ENCODE measurements at places on chromosomes 16 and 17. TPM values are rescaled to one million over a fixed set of nuclear protein-coding genes. Genes with fewer than 3 reads are reported as not detected.
A peak's percentile ranks its signal among the peaks of the same experiment; 100 is the strongest.

DNA sequence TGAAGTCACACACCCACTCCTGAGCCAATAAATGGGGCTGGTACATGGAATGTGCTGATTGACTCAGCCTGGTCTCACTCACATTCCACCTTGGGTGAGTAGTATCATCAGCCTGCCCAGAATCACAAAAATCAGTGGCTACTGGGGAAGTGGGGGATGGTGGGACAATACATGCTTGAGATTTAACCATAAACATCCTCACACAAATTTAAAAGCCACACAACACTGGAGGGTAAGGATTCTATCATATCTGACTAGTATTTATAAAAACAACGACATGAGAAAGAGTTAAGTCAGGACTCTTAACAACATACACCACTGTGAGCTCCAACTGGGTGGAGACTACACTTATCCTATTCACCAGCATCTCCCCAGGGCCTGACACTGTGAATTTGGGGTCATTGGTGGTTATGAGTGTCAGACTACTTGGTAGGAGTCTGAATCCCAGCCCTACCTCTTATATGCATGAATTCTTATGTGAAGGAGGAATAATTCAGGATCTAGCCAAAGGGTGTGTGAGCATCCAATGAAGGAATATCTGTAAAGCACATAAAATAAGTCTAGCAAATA, 26.0 kb upstream of the IRX6 start:
- no peak for DNase-seq

GRCh38 chr17:55690105-55690508, 32.6 kb downstream of the TMEM100 start:
- peak; percentile 88 for DNase-seq

UTS2R gene
- 0.52 TPM for total RNA-seq

- DNase-seq, result peak; percentile 33
Observed at GRCh38 chr17:73546770-73547536, 97.3 kb downstream of the SDK2 start.

DNA sequence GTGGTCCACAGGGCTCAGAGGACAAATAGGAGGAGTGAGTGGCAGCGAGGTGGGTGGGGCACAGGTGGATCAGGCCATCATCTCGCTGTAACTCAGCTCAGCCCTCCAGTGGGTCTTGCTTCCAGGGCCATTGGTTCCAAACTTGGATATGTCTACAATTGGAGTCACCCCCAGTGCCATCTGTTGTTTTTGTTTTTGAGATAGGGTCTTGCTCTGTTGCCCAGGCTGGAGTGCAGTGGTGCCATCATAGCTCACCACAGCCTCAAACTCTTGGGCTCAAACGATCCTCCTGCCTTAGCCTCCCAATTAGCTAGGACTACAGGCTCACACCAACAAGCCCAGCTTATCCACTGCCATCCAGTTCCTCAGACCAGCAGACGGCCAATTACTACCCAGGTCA, 45.9 kb downstream of the DDX19A start:
- DNase-seq, result no peak

DNA sequence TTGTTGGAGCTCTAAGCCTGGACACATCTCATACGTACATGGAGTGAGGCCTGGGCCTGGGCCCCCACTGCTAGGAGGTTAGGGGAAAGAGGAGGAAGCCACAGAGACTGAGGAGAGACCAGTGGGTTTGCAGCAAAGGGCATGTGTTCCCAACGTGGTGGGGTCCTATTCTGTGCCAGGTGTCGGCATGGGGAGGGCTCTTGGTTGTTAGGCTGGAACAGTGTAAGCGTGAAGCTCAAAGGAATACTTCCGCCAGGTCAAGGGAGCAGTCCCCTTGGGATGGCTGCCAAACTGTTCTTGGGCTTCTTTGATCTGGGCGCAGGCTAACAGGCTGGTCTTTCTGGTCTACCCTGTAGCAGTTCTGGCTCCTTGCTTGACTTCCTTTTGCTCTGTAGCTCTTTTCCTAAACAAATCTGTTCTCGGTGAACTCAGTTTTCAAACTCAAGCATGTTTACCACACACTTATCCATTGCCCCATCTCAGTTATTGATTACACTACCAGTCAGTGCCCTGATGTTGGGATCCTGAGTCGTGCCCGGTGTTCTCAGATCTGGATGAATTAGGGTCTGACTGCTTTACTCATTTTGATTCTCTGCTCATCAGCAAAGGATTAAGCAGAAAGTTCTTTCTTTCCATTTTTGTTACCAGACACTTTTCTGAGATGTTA, 36.4 kb downstream of the GPT2 start:
- no peak for DNase-seq

- no peak for DNase-seq
Observed at GRCh38 chr17:27631411-27631760, 398 bp downstream of the LGALS9 start.

DNA sequence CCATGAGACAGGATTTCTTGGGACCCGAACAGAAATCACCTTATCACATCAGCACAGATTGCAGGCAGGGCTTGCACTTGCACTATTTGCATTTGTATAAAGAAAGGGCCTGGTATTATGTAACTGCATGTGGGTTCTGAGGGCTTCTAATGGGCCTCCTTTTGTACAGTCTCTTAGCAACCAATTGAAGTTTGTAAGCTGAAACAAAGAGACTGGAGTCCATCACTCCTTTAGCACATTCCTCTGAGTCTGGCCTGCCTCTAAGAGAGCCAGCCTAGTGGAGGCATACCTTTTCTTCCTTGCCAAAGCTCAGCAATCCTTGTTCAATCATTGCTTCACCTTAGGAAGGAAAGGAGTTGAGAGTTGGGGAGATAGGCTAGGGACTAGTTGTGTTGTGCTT, 387.1 kb downstream of the XYLT1 start:
- DNase-seq, result no peak

AATF gene
- 51.3 TPM for total RNA-seq

- DNase-seq, result no peak
Observed at GRCh38 chr17:79046916-79047280, 22.9 kb downstream of the C1QTNF1 start.

- DNase-seq, result no peak
Observed at GRCh38 chr16:65315081-65315780, 193.4 kb upstream of the CDH11 start.

DNA sequence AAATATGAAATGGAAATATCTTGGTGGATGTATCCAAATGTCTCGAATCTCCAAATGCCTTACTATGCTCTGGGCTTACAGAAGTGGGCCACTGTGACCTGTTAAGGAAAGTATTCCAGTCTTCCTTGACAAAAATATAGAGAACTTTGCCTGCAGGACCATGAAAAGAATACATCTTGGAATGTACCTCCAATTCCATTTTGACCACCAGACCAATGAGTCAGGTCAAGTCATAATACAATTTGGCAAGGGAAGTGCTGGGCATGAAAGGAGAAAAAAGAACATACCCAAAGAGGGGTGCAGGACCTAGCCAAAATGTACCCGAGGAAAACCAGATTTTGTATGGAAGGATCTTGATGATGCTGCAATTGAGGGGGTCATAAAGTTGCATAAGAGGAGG, 1153.7 kb upstream of the GOT2 start:
- DNase-seq, result no peak

EME1 gene
- 44.0 TPM for total RNA-seq

- no peak for DNase-seq
Observed at GRCh38 chr16:20175358-20175757, 101.7 kb upstream of the GPR139 start.

DNA sequence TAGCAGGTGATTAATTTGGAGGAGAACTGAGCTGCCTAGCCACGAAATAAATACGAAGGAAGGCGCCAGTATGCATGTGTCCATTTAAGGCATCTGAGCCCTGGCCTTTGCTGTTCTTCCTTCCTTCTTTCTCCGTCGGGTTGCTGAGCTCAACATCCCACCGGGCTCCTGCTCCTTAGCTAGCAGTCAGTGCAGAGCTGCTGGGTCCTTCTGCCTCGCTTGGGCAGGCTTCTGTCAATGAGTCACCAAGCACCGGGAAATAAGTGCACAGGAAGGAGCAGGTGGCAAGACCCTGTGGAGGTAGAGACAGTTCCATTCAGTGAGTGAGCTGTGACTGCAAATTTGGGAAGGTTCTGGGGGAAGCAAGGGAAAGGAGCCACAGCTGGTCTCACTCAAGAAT, 120.7 kb downstream of the CCDC182 start:
- DNase-seq, result no peak

DNA sequence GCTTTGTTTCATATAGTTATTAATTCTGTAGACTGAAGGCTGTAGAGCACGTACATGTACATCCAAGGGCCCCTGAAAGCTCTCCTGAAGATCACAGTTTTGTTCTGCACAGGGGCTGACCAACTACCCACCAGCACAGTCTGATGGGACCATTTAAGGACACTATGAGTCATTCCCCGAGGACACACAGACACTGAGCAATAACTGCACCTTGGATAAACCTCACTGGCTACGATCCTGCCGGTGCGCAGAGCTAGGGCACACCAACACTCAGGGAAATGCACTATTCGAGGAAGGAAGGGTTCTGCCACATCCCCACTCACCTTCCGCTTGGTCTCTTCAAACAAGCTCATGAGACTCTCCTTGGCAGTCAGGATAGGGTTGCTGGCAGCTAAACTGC, 20.3 kb downstream of the SMG6 start:
- DNase-seq, result no peak

DNA sequence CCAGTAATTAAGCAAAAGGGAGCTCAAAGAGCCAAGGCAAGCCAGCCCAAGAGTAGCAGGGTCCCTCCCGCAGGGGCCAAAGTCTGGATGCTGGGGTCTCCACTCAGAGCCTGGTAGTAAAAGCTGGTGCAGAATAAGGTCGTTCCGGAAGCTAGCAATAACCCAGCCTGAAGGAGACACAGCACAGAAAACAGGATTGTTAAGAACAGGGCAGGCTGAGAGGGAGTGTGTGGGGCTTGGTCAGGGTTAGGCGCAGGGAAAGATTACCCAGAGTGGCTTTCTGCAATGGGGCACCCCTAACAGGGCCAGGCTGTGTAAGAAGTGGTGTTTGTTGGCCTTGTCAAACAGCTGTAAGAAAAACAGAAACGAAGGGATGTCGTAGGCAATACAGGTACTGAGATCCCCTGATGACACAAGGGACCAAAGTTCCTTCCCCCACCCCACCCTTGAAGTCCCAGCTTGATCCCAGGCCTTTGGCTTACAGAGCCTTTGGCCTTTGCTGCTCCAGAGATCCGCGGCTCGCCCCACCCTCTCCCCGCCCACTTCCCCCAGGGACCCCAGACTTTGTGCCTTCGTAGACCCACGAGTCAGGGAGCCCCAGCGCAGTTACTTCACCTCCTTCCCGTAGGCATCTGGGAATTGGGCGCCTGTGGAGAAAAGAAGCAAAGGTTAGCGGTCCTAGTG, 712 bp downstream of the TMEM256 start:
- peak; percentile 55 for DNase-seq

GRCh38 chr16:86987746-86988670, 329.2 kb downstream of the C16orf95 start:
- DNase-seq, result no peak

SUPT6H gene
- 103 TPM for total RNA-seq

- no peak for DNase-seq
Observed at GRCh38 chr17:74637265-74637664, 13.7 kb upstream of the CD300E start.

- no peak for DNase-seq
Observed at GRCh38 chr16:54930869-54931119, 129 bp downstream of the IRX5 start.

- DNase-seq, result no peak
Observed at GRCh38 chr16:85445064-85445778, 167.9 kb upstream of the GSE1 start.

DNA sequence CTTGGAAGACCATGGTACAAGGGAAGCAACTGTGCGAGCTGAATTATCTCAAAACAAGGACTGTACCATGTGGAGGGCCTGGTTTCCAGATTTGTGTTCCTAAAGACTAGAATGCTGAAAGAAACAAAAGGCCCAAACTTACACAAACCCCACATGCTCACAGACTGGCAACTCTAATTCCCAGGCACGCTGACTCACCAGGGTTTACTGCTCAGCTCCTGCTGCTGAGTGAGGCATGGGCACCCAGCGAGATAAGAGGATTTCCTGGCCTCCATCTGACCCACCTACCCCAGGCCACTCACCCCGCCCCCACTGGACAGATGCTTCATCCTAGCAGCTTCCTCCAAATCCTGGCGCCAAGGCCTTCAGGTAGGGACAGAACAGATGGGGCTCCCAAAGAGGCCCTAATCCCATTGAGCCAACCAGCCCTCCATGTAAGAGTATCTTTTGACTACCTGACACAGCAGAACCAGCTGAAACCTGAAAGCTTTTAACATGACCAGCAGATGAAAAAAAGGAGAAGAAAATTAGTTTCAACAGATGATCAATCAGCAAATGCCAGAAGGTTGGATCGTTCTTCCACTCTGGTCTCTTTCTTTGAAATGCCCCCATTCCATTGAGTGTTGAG, 33.9 kb downstream of the DCUN1D3 start:
- DNase-seq, result peak; percentile 80

- DNase-seq, result no peak
Observed at GRCh38 chr17:49959183-49959935, 9.6 kb upstream of the DLX4 start.

GRCh38 chr17:45384789-45385262, 47.8 kb downstream of the ARHGAP27 start:
- DNase-seq, result no peak

FSCN2 gene
- total RNA-seq, result 0.26 TPM

ELMO3 gene
- total RNA-seq, result 4.7 TPM

GRCh38 chr16:66408163-66409048, 18.7 kb upstream of the BEAN1 start:
- peak; percentile 68 for DNase-seq

DNA sequence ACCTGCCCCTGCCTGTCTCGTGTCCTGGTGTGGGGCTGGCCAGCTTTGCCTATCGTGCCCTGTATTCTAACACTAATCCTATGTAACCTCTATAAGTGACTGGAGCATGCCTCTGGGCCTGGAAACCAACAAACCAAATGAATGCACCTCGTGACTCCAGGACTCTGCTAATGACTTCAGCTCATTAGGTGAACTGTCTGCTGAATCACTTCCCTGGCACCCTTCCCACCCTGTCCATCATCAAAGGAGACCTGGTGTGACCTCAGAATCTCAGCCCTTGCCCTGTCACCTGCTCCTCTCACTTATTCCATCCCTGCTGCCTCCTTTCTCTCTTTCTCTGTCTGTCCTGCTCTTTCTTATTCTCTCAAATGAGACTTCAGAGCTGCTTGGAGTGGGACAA, 322.4 kb downstream of the CBLN1 start:
- DNase-seq, result no peak

CHD9 gene
- 76.8 TPM for total RNA-seq

DNA sequence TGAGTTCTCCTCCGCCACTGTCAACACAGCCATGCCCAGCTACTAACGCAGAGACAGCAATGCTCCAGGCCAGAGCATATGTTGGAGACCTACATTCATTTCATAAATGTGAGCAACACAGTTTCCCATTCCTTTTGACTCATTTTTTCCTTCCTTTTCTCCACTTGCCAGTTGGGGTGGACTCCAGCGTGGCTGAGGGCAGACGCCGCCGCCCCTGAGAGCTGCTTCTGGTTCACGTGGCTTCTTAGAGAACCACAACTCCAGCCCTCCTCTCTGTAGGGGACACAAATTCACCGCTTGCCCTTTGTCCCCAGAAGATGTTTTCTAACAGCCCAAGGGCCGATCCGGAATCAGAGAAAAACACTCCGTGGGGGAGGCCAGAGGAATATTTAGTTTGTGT, 45.8 kb upstream of the ZCCHC14 start:
- no peak for DNase-seq

Data from A673 (cell line).